ENCODE measurements at places on chromosomes 5 and 9. TPM values are rescaled to one million over a fixed set of nuclear protein-coding genes. Genes with fewer than 3 reads are reported as not detected.

Gene HNRNPH1
- total RNA-seq = 396 TPM

Gene SMIM33
- total RNA-seq = not detected

GRCh38 chr5:72067682-72068470 lies 39.4 kb upstream of the MAP1B start:
- no peaks in the 10 kb centered on the region for H3K4me1 ChIP-seq
- no peaks in the 10 kb centered on the region for H3K27me3 ChIP-seq
- H3K4me3 ChIP-seq = no peak overlapping the region

- no peaks in the 10 kb centered on the region for H3K36me3 ChIP-seq
- H3K4me1 ChIP-seq = no peaks in the 10 kb centered on the region
- DNase-seq = no peak
- H3K27me3 ChIP-seq = peaks cover 2% of the 10 kb centered on the region
- H3K4me3 ChIP-seq = no peak overlapping the region
- H3K27ac ChIP-seq = no peak overlapping the region
Measured at GRCh38 chr5:16626696-16627264, 10.0 kb upstream of the RETREG1 start.

GRCh38 chr5:95718203-95718602 lies 12.9 kb upstream of the RHOBTB3 start:
- peaks cover 2% of the 10 kb centered on the region for H3K36me3 ChIP-seq
- H3K27ac ChIP-seq = no peak overlapping the region
- DNase-seq = no peak
- H3K4me1 ChIP-seq = peaks cover 4% of the 10 kb centered on the region
- no peak overlapping the region for H3K4me3 ChIP-seq

- H3K4me1 ChIP-seq = peaks cover 3% of the 10 kb centered on the region
- no peak overlapping the region for H3K27ac ChIP-seq
- peak; percentile 51 for DNase-seq
- no peaks in the 10 kb centered on the region for H3K27me3 ChIP-seq
- H3K36me3 ChIP-seq = no peaks in the 10 kb centered on the region
Measured at GRCh38 chr9:128863647-128864046, 18.1 kb downstream of the KYAT1 start.

GRCh38 chr5:16372493-16372892 lies 93.1 kb downstream of the ZNF622 start:
- no peak for DNase-seq
- no peaks in the 10 kb centered on the region for H3K27me3 ChIP-seq
